ENCODE measurements at places on chromosomes 3 and 15.

GRCh38 chr3:1616744-1617143 lies 481.9 kb upstream of the CNTN4 start:
- DNase-seq: no peak

DNA sequence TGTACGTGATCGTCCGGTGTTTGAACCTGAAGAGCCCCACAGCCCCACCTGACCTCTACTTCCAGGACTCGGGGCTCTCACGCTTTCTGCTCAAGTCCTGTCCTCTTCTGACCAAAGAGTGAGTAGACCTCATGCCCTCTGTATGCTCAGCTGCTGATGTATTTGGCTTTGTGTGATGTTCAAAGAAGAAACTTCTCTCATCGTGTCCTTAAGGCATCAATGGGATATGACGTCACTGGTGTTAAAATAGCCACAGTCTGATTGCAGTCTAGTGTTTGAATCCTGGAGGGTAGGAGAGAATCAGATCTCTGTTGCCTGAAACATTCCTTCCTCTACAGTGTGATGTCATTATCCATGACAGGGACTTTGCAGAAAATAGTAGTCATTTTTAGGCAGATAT lies 28.1 kb downstream of the ABHD2 start:
- no peak for DNase-seq

DNA sequence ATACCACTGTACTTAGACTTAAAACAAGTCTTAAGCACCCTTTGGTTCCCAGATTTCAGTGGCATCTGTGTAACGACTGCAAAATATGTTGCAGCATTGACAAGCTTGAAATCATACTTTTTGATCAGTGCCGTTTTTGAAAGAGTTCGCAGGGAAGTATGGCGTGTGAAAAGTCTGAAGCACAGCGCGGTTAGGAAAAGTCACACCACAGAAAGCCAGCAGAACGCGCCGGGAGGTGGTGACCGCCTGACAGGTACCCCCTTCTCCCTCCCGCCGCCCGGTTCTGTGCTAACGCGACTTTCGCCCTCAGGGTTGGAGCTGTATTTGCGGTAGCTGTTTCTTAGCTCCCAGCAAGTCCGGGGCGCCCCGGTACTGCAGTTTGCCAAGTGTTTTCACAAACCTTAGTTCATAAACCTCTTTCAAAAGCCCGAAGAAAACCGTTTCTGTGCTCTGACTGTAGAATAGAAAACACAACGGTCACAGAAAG lies 481 bp upstream of the CRYBG3 start:
- DNase-seq: no peak

DNA sequence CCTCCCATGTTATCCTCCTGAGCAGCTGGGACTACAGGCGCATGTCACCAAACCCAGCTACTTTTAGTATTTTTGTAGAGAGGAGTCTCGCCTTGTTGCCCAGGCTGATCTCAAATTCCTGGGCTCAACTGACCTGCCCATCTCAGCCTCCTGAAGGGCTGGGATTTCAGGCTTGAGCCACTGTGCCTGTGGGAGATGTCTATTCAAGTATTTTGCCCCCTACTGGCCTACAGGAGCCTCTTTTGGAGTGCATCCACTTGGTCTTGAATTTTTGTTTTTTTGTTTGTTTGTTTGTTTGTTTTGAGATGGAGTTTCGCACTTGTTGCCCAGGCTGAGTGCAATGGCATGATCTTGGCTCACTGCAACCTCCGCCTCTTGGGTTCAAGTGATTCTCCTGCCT lies 3.2 kb upstream of the DHX30 start:
- DNase-seq: no peak

All from BJ (cell line).